Left hindlimb (tissue), 1 donor: ENCODE measurements at places on chromosomes 2 and 18.

DNA sequence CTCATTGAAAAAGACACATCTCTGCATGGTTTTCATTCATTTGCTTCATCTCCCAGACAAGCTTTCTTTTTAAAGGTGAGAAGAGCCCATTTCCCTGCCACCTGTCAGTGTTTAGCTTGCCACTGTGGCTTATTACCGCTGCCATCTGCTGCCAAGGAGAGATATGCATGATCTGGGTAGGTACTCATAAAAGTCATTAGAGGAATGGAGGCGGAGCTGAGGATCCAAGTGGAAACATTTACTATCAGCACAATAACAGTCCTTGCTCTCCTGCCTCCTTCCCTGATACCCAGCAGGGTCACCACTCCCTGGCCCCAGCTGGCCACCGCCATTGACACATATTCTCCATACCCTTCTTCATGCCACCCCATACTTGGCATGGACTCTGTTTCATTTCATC is 390.4 kb downstream of the TSN start:
- DNase-seq = no peak

DNA sequence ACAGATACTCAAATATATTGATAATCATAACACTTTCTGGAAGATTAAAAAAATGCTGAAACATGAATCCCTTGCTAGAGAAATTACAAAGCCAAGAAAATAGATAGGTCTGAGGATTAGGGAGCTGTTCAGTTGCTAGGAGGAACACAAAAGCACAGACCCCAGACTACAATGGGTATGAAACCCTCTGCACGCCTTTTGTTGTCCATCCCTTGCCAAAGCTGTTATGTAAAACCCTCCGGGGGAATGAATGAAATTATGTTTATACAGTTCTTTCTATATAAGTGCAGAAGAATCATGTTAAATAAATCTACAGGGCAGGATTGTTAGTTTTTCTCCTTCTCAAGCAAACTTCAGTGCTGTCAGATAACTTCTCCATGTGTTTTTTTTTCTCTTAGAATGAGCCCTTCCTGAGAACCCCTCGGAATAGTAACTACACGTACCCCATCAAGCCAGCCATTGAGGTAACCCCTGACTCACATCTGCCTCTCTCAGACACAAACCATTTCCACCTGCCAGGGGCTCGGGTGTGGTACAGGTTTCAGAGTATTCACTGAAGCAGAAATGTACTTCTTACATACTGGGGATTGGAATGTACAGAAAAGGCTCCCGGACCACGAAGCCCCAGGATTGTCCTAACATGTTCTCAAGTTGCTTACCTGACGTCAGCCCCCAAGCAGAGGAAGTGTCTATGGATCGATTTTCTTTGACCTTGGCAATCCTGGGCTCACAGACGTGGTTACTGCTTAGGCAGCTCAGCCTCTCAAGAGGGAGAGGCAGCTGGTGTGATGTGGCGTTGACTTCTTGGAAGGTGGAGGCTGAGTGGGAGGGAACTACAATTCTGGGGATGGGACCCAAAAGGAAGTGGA is 118.0 kb downstream of the PLB1 start:
- DNase-seq = peak; percentile 35

GRCh38 chr2:137969418-137969765 is 5.1 kb downstream of the HNMT start:
- no peak for DNase-seq

DNA sequence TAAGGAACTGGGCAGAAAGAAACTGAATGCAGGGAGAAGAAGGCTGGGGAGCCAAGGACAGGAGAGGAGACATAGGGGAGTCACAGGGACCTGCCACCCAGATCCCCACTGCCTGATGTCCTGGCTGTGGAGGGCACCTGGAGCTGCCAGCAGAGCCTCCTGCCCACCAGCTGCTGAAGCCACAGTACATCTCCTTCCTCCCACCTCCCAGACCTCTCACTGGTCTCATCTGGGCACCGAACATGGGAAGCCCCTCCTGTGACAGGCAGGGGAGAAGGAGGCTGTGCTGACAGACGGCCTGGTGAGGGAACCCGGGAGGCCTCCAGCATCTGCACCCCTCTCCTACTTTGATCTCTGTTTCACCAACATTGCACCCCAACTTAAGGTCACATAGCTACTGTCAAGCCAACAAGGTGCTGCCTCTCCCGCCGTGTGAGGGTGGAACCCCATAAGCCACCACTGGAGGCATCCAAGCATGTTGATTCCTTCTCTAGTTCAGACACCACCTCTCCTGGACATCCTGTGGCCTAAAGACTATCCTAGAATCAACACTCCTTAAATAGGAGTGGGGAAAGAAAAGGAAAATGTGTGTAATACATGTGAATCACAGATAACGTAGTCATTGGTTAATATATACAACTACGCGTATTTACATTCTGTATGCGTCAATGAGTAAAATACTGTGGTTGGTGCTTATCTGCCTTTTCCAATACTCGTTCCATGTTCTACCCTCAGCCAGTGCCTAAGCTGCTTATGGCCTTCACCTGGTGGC is 3.5 kb upstream of the RNPEPL1 start:
- DNase-seq = no peak

- peak; percentile 48 for DNase-seq
Measured at GRCh38 chr2:42060718-42061619, 13.1 kb downstream of the PKDCC start.

DNA sequence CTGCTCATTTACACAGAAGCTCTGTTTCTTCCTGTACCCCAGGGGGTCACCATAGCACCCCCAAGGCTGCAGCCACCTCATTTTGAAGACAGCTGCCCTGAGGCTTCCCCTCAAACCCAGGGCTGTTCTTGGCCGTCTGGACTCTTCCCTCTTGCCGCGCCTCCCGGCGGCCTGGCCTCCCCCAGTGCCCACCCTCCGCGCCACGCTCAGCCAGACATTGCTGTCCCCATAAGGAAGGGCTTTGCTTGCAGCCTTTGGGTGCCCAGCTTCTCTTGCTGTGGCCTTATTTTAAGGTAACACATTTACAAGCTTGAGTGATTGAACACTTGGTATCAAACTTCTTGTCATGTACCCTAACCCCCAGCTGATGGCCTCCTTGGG is 79.0 kb downstream of the STPG4 start:
- no peak for DNase-seq

- DNase-seq = no peak
Measured at GRCh38 chr2:172093416-172094293, 8.3 kb downstream of the DLX1 start.

- DNase-seq = peak; percentile 50
Measured at GRCh38 chr2:169828141-169828811, 1.0 kb downstream of the UBR3 start.

GRCh38 chr2:132984731-132985130 is 314.7 kb upstream of the LYPD1 start:
- no peak for DNase-seq

DNA sequence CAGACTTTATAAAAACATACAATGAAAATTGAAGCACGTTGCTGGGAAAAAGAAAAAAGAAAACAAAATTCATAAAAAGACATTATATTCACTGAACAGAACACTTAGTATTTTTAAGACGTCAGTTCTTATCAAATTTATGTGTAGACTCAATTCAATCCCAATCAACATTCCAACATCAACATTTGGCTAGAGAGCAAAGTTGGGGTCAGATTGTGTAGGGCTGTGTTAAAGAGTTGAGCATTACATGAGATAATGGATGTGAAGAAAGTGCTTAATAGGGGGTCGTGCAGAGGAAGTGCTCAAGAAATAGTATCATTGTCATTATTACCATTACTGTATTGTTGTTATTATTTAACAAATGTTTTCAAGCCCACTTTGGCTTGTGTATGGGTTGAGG is 154.1 kb upstream of the TNP1 start:
- no peak for DNase-seq

- peak; percentile 53 for DNase-seq
Measured at GRCh38 chr18:58535340-58536201, 93.3 kb downstream of the ALPK2 start.

- DNase-seq = peak; percentile 47
Measured at GRCh38 chr2:12769492-12770105, 52.9 kb downstream of the TRIB2 start.

- no peak for DNase-seq
Measured at GRCh38 chr2:119760237-119760955, 674 bp downstream of the PTPN4 start.

DNA sequence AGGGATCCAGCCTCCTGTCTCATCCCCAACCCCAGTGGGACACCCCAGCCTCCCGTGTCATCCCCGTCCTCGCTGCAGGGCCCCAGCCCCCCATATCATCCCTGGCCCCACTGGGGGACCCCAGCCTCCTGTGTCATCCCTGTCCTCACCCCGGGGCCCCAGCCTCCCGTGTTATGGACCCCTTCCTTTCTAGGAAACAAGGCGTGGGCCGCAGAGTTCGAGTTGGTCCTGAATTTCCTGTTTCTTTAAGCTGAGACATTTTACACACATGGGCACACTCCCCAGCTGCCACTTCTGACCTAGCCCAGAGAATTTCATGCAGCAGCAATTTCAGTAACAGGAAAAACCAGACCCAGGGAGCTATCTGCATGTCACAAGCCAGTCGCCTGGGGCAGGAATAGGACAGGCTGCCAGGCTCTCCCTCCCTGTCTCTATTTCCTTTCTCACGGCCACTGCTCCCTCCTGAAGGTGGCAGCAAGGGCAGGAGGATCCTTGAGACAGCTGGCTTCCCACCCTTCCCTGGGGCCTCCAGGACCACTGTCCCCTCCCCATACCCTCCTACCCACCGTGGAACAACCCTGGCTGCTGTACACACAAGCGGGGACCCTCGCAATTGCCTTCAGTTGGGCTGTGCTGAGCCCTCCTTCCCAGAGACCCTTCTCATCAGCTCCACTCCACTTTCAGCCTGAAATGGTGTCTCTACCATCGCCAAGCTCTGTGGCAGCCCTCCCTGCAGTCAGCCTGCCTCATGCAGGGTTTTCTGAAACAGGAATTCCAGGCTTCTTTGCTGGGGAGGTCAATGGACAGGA is 141.9 kb upstream of the ID2 start:
- no peak for DNase-seq

GRCh38 chr2:205527801-205528200 is 154.5 kb upstream of the NRP2 start:
- no peak for DNase-seq

DNA sequence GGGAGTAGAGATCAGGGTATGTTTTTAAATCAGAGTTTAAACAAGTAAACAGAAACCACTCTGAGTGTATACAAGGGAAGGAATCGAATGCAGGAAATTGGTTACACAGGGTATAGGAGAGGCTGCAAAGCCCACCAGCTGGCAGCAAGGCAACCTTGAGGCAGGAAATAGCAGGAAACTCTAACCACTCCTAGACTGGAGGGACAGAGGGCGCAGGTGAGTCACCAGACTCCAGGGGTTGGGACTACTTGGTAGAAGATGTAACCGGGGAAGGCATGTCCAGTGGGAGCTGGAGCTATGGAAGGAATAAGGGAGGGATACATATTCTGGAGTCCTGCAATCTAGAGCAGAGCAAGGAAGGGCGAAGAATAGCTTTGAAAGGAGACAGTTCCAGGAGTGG is 152.3 kb downstream of the MEIS1 start:
- no peak for DNase-seq
